ENCODE measurements at places on chromosomes 11 and 22. TPM values are rescaled to one million over a fixed set of nuclear protein-coding genes. Genes with fewer than 3 reads are reported as not detected.

Gene LMO1
- not detected for total RNA-seq

DNA sequence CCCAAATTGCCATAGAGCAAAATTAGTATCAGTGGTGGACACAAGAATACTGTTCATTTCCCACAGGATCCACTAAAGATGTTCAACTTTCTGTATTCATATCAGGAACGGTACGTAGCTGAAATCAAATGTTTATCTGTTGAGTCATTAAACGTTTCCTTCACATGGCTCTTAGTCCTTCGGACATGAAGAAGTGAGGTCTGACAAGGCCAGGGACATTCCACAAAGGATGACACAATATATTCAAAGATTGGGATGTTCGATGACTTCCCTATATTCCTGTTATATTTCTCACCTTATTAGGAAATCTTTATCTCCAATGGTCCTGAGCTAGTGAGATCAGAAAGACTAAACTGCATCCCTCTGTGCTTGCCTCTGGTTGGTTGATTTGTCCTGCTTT, 129.0 kb downstream of the ETS1 start:
- ATAC-seq = peak; percentile 58

DNA sequence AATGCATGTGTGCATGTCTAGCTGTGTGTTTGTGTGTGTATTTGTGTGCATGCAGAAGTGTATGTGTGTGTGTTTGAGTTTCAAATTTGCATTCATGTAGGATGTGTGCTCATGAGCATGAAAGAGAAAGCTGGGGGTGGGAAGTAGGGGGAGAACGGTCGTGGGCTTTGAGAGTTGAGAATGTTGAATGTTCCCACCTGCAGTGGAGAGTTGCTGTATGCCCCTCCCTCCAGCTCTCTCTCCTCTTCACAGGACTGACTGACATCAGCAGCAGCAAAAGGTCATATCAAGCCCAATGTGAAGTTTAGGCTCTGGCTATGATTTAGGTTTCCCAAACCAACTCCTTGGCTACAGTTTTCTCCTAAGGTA, 63.8 kb upstream of the RRAS2 start:
- no peak for ATAC-seq

- ATAC-seq = peak; percentile 95
Measured at GRCh38 chr11:96272529-96273222, 70.3 kb downstream of the MAML2 start.

DNA sequence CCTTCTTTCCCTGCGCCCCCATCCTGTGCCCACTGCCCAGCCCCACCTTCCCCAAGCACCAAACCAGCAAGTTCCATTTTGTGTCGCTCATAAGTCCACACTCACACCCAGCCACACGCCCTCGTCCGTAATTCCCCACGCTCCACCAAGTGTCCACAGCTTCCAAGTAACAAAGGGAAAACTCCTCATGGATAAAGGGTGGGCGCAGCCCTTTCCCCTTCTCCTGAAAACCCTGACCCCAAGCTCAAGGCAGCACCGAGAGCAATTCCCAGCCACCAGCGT, 458 bp downstream of the FXYD6 start:
- peak; percentile 2 for ATAC-seq

DNA sequence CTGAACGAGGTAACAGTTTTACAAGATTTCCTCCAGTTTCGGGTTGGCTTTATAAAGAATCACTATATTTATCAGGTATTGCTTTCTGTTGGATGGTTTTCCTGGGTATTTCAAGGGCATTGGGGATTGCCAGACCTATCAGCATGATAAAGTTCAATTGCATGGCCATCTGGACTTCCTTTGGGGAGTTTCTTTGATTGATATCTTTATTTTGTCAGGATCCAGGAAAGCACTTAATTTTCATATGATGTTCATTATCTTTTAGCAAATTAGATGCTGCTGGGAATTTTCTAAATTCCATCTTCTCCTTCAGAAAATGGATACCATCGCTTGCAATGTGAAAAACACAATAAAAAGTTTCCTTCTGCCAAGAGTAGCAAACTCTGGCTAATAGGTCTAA, 21.2 kb downstream of the RFPL2 start:
- ATAC-seq = no peak

Gene HOATZ
- total RNA-seq = 0.19 TPM

DNA sequence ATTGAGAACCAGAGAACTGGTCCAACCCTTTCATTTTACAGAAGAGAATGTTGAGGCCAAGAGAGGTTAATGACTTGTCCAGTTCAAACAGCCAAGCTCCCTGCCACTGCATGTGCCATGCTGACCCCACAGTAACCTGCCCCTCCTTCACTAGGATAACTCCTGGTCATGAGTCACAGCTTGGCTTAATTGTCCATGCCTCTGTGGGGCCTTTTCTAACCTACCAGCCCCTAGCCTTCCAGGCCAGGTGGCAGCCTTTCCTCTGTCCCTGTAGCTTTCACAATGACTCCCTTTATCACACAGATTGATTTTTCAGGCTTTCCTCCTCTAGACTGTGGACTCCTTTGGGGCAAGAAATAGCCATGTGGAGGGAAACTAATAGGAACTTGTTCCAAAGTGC, 97.2 kb downstream of the PIWIL4 start:
- ATAC-seq = no peak

Gene MAJIN
- 0.11 TPM for total RNA-seq

DNA sequence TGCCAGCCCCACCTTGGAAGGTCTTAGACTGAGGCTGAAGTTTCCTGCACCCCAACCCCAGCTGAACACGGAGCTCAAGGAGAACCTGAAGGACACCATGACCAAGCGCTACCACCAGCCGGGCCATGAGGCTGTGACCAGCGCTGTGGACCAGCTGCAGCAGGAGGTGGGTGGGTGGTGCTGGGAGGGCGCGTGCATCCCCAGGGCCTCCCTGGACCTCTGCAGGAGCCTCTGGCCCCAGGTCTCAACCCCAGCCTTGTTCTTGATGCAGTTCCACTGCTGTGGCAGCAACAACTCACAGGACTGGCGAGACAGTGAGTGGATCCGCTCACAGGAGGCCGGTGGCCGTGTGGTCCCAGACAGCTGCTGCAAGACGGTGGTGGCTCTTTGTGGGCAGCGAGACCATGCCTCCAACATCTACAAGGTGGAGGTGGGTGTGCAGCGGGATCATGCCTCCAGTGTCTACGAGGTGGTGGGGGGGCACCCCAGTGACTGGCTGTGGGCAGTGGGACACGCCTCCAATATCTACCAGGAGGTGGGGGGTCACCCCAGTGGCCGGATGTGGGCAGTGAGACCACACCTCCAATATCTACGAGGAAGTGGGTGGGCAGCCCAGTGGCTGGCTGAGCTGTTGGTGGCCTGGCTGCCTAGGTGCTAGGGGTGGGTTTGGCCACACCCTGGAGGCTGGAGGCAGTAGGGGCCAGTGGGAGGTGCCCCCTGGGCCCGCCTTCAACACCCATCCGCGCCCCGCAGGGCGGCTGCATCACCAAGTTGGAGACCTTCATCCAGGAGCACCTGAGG, 4.6 kb downstream of the CD151 start:
- ATAC-seq = no peak
